ENCODE measurements at places on chromosomes 3 and 15. TPM values are rescaled to one million over a fixed set of nuclear protein-coding genes. Genes with fewer than 3 reads are reported as not detected.

CPLX3 gene
- not detected for polyA plus RNA-seq

GRCh38 chr3:13541691-13542090 lies 7.2 kb upstream of the FBLN2 start:
- no peak for DNase-seq
- no peaks in the 10 kb centered on the region for H3K36me3 ChIP-seq
- no peak overlapping the region for H3K27ac ChIP-seq

DNA sequence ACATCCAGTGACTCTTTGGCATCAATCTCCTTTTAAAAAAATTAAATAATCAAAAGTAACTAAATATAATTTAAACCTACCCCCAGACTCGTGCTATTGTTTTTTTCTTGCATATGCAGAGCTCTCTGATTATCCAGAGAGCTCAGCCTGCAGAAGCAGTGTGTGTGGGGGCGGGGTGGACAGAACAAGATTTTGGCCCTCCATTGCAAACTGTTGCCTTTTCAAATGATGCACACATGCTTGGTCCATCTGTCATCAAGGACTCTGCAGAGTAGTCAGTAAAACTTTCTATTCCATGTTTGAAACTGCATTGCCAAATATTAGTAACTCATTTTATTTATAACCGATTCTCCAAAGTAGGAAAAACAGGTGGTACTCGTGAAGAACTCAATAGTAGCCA lies 28.6 kb upstream of the STXBP5L start:
- H3K36me3 ChIP-seq, result no peaks in the 10 kb centered on the region
- no peak overlapping the region for H3K4me3 ChIP-seq
- H3K27me3 ChIP-seq, result no peaks in the 10 kb centered on the region
- no peak overlapping the region for H3K27ac ChIP-seq

- no peaks in the 10 kb centered on the region for H3K4me1 ChIP-seq
- H3K27ac ChIP-seq, result peak overlapping the region; percentile 12
- DNase-seq, result no peak
Observed at GRCh38 chr3:130968221-130968620, 58.4 kb downstream of the ASTE1 start.

GRCh38 chr15:96462768-96463750 lies 132.6 kb downstream of the NR2F2 start:
- H3K4me1 ChIP-seq, result no peaks in the 10 kb centered on the region
- no peaks in the 10 kb centered on the region for H3K27me3 ChIP-seq
- DNase-seq, result no peak
- H3K27ac ChIP-seq, result no peak overlapping the region

DCLK3 gene
- not detected for polyA plus RNA-seq

LAMB2 gene
- 474 TPM for polyA plus RNA-seq

GNB4 gene
- polyA plus RNA-seq, result 9.0 TPM

DNA sequence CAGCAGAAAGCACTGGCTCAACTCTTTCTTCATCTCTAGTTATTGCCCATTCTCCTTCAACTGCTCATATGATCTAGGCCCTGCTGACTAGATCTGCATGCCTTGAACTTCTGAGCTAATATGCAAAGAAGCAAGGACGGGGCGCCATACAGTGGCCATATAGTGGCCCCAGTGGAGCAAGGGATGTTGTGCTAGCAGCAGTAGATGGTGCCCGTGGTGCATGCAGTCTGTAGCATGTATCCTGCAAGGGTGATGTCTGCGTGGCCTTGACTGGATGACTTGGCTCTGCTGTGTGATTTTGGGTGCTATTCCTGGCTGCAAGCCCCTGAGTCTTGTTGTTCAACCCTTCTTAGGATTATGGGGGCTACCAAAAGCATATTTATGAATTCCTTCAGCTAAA lies 12.2 kb upstream of the NMD3 start:
- DNase-seq, result no peak
- no peak overlapping the region for H3K27ac ChIP-seq
- H3K4me3 ChIP-seq, result no peak overlapping the region
- no peaks in the 10 kb centered on the region for H3K27me3 ChIP-seq
- no peaks in the 10 kb centered on the region for H3K36me3 ChIP-seq

GRCh38 chr3:147141516-147142288 lies 264.6 kb downstream of the ZIC4 start:
- H3K27me3 ChIP-seq, result no peaks in the 10 kb centered on the region
- H3K4me3 ChIP-seq, result no peak overlapping the region
- no peak for DNase-seq
- no peaks in the 10 kb centered on the region for H3K4me1 ChIP-seq

DNA sequence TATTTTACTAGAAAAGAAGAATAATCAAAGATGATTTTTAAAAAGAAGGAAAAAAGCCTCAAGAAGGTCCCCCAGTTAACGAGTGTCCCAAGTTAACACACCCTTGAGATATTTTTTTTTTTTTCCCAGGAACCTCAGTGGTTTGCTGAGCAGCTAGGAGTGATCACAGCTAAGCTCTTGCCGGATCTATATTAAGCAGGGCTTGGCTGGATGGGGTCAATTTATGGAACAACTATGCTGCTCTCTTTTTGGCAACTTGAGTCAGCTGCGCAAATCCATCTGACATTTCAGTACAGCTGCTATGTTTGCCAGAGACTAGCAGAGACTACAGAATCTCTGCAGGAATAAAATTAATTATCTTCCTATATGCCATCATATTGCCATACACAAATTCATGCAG lies at the start of gene LMOD3:
LMOD3 (minus strand) TSS at position 193 of the 400 bp plus-strand sequence. CDS start 209 bp downstream, outside the sequence.
- no peak within 1 kb of the TSS for H3K27ac ChIP-seq
- H3K4me1 ChIP-seq, result no peaks in the 10 kb centered on the region
- DNase-seq, result no peak
- no peak within 1 kb of the TSS for H3K4me3 ChIP-seq

SLC6A11 gene
- polyA plus RNA-seq, result 1.7 TPM

DNA sequence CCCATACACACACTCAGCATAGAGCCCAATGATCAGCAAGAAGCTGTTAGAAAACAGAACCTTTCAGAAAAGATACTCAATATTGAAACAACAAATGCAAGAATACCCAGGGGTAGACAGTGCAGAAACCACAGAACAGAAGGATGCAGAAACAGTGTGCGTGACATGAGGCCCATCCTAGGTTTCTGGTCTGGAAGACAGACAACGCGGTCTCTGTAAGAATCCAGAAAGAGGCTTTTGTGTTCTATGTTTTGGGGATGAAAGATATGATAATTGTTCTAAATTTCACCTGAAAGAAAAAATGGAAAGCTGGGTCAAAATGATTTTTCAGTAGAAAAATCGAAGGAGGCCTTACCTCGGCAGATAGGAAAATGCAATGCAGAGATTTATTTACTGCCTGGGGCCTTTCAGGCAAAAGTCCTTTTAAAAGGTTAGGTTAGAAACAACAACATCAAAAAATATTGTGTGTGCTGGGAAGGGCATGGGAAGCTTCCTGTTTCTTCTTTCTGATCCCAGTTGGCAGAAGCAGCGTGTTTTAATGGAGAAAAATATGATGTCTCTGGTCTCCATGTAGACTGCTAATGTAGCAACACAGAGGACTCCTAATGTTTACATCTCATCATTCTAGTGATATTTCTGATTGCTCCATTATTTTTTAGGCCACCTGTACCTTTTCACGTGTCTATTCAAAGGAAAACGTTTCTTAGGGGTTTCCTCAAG lies 17.0 kb downstream of the SYNM start:
- no peak overlapping the region for H3K4me3 ChIP-seq
- no peaks in the 10 kb centered on the region for H3K36me3 ChIP-seq
- no peak for DNase-seq
- peaks cover 34% of the 10 kb centered on the region for H3K4me1 ChIP-seq

POLQ gene
- 1.3 TPM for polyA plus RNA-seq

DNA sequence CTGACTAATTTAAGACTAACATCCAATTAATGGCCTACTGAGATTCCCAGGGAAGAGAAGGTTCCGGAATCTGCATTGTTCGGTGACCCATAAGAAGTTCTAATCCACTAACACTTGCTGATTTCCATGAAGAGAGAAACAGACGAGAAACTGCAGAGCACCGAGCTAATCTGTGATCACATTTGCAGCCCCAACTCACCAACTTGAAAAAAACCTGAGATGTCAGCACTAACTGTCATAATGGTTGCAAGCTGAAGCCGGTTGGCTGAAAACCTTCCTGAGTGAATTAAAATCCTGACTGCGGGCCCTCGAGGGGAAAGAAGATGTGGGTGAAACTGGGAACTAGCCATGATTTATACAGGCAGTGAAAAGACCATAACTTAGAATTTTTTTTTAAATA lies 204.8 kb upstream of the IGF1R start:
- no peak overlapping the region for H3K4me3 ChIP-seq
- no peaks in the 10 kb centered on the region for H3K36me3 ChIP-seq
- no peaks in the 10 kb centered on the region for H3K27me3 ChIP-seq
- H3K4me1 ChIP-seq, result peaks cover 12% of the 10 kb centered on the region

- H3K4me3 ChIP-seq, result no peak overlapping the region
- H3K27ac ChIP-seq, result no peak overlapping the region
- no peaks in the 10 kb centered on the region for H3K27me3 ChIP-seq
- peak; percentile 23 for DNase-seq
- H3K4me1 ChIP-seq, result no peaks in the 10 kb centered on the region
Observed at GRCh38 chr3:153291059-153291685, 129.1 kb downstream of the RAP2B start.

DNA sequence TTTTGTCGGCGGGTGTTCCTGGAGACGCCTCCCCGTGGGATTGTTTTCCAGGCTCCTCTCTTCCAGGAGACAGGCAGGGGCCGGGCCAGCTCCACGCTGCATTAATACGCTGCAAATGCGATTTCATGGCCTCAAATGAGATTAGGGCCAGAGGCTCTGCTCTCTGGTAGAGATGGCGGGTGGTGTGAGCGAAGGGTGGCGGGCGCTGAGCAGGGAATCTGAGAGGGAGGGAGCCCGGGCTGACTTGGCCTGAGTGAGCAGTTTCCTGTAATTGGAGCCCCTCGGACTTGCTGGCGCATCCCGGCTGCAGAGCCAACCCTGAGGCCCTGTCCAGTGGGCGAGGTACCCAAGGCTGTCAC lies 7.4 kb upstream of the CCDC33 start:
- DNase-seq, result peak; percentile 51
- H3K36me3 ChIP-seq, result no peaks in the 10 kb centered on the region
- no peak overlapping the region for H3K4me3 ChIP-seq
- H3K4me1 ChIP-seq, result peaks cover 23% of the 10 kb centered on the region

DNA sequence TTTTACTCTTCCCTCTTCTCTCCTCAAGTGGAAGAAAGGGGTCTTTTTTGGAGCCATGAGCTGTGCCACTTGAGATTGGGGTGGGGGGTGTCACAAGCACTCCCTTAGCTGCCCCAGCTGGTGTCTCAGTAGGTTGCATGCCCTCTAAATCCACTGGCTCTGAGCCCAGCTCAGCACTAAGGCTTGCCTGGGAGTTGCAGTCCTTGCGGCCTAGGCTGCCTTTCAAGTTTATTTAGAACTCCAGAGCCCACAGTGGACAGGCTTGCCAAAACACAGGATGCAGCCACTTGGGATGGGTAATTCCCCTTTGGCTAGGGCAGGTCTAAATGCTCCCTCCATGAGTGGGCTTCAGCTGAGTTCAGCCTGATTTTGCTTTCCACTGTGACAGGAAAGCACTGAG lies 24.7 kb downstream of the C3orf20 start:
- H3K36me3 ChIP-seq, result no peaks in the 10 kb centered on the region
- no peak overlapping the region for H3K4me3 ChIP-seq
- DNase-seq, result no peak
- H3K27ac ChIP-seq, result no peak overlapping the region
- H3K27me3 ChIP-seq, result no peaks in the 10 kb centered on the region

NAALADL2 gene
- polyA plus RNA-seq, result 3.4 TPM

LYZL4 gene
- polyA plus RNA-seq, result not detected

GRCh38 chr3:42823351-42823750 lies 14.1 kb downstream of the ACKR2 start:
- no peaks in the 10 kb centered on the region for H3K36me3 ChIP-seq
- H3K4me1 ChIP-seq, result peaks cover 12% of the 10 kb centered on the region
- peak overlapping the region; percentile 10 for H3K27ac ChIP-seq
- H3K27me3 ChIP-seq, result no peaks in the 10 kb centered on the region
- H3K4me3 ChIP-seq, result no peak overlapping the region

C3orf85 gene
- polyA plus RNA-seq, result 52.2 TPM

SPG21 gene
- 149 TPM for polyA plus RNA-seq

NIPA2 gene
- 48.7 TPM for polyA plus RNA-seq

KLF15 gene
- polyA plus RNA-seq, result 1.8 TPM

- no peaks in the 10 kb centered on the region for H3K36me3 ChIP-seq
- H3K27ac ChIP-seq, result no peak overlapping the region
- H3K4me1 ChIP-seq, result peaks cover 15% of the 10 kb centered on the region
- no peak overlapping the region for H3K4me3 ChIP-seq
- DNase-seq, result no peak
Observed at GRCh38 chr15:78327466-78327865, 12.7 kb upstream of the CRABP1 start.

- no peak overlapping the region for H3K4me3 ChIP-seq
- no peak overlapping the region for H3K27ac ChIP-seq
- DNase-seq, result no peak
- H3K27me3 ChIP-seq, result no peaks in the 10 kb centered on the region
- no peaks in the 10 kb centered on the region for H3K36me3 ChIP-seq
Observed at GRCh38 chr3:144363856-144364255, 392.2 kb downstream of the DIPK2A start.

SCAANT1 gene
- not detected for polyA plus RNA-seq

DNA sequence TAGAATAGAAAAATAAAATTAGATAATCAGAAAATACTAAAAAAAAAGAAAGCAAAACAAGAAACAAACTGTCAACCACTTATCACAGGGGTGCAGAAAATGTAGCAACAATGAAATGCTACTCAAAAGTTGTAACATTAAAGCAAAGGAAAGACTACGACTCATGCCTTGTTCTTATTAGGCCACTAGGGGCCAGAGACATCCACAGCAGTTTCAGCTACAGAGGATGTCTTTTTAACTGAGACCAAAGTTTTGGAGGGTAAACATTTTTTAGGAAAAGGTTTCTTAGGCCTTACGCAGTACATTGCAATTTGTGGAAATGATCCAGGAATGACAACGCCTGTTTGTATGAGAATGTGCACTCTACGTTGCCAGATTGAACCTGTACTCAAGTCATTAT lies 15.4 kb upstream of the CADM2 start:
- no peaks in the 10 kb centered on the region for H3K27me3 ChIP-seq
- no peak for DNase-seq
- no peaks in the 10 kb centered on the region for H3K36me3 ChIP-seq
- no peak overlapping the region for H3K27ac ChIP-seq
- no peaks in the 10 kb centered on the region for H3K4me1 ChIP-seq

GRCh38 chr15:77819851-77820728 lies 187.4 kb upstream of the LINGO1 start:
- H3K4me1 ChIP-seq, result peaks cover 6% of the 10 kb centered on the region
- H3K27me3 ChIP-seq, result peaks cover 40% of the 10 kb centered on the region
- no peak overlapping the region for H3K27ac ChIP-seq
- peak; percentile 71 for DNase-seq

DNA sequence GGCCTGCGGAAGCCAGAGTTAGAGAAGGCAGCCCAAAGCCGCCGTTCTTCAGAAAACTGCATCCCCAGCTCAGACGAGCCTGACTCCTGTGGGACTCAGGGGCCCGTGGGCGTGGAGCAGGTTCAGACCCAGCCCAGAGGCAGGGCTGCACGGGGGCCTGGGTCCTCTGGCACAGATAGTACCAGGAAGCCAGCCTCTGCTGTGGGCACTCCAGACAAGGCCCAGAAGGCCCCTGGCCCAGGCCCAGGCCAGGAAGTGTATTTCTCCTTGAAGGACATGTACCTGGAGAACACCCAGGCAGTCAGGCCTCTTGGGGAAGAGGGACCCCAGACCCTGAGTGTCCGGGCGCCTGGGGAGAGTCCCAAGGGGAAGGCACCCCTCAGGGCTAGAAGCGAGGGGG lies 23.1 kb downstream of the ALPK3 start:
- H3K27me3 ChIP-seq, result no peaks in the 10 kb centered on the region
- H3K4me3 ChIP-seq, result no peak overlapping the region
- no peak for DNase-seq

SRGAP3 gene
- 7.9 TPM for polyA plus RNA-seq

GRCh38 chr15:22810033-22810852 lies 23.8 kb downstream of the NIPA1 start:
- H3K27me3 ChIP-seq, result no peaks in the 10 kb centered on the region
- H3K4me3 ChIP-seq, result no peak overlapping the region
- H3K4me1 ChIP-seq, result no peaks in the 10 kb centered on the region
- no peaks in the 10 kb centered on the region for H3K36me3 ChIP-seq
- no peak overlapping the region for H3K27ac ChIP-seq
- no peak for DNase-seq

All from hepatocyte (in vitro differentiated cells).